ENCODE measurements at places on chromosomes 2 and 18.

GRCh38 chr2:52097071-52097470, 1065.1 kb upstream of the NRXN1 start:
- no peak for DNase-seq

GRCh38 chr2:54479424-54479823, 23.3 kb downstream of the SPTBN1 start:
- no peak for DNase-seq

- no peak for DNase-seq
These were observed 90.3 kb downstream of the AKAIN1 start for GRCh38 chr18:5106730-5107129.

GRCh38 chr2:128228894-128229293, 89.8 kb downstream of the HS6ST1 start:
- DNase-seq, result no peak

GRCh38 chr2:232541195-232541960, 1.9 kb downstream of the CHRNG start:
- DNase-seq, result no peak

GRCh38 chr2:9282128-9283112, 75.8 kb downstream of the ASAP2 start:
- no peak for DNase-seq

GRCh38 chr2:44605511-44605910, 243.8 kb downstream of the CAMKMT start:
- no peak for DNase-seq

GRCh38 chr2:111117598-111118480, 2.9 kb upstream of the BCL2L11 start:
- peak; percentile 23 for DNase-seq

- no peak for DNase-seq
These were observed 128.6 kb upstream of the ZSWIM2 start for GRCh38 chr2:186977433-186978045.

DNA sequence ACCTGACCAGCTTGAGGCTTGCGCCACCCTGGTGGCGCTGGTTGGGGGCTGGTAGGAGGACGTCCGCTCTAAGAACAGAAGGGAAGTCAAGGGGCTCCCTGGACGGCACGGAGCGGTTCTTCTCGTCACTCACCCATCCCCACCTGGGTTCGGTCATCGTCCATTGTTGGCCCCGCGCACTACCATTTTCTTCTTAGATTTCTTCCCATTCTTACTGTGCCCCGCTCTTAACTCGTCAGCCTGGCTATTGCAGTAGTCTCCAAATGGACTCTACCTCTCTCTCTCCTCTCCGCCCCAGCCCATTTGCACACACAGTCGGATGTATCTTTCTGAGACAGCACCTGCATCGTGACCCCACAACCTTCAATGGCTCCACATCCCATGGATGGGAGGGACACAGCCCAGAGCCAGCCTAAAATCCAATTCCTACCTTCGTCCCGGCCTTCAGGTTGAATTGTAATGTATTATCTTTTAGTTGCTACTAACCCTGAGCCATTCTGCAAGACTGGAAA, 814 bp upstream of the RAB1A start:
- no peak for DNase-seq

- DNase-seq, result no peak
These were observed 42.6 kb upstream of the CDCA7 start for GRCh38 chr2:173311844-173312606.

DNA sequence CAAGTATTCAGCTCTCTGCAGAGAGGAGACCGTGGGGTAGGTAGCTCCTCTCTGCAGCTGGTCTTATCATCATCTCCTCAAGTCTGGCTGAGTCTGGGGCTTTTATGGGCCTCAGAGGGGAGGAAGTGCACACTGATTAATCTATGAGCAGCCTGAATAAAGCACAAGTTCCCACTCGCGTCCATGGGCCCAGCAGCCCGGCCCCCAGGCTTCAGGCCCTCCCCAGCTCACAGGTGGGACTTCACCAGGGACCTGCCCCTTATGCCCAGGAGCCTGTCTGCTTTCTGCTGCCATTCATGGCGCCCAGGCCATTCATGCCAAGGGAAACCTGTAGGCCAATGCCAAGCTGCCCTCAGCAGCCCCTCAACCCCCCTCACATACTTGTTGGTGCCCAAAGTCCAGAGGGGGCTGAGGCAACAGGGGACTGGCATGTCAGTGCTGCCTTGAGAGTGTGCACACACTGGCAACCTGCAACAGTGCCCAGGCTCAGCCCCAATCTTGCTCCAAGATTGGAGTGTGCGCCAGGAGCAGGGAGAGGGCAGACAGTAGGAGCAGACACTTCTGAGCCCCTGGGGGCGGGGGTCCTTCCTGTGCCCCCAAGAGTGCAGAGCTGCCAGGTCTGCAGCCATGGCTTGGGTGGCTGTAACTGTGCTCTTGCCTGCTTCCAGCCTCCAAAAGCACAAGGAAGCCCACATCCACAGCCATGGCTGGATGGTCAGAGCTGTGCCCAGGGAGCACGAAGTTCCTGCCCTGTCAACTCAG, 375.6 kb upstream of the VWC2L start:
- DNase-seq, result no peak

DNA sequence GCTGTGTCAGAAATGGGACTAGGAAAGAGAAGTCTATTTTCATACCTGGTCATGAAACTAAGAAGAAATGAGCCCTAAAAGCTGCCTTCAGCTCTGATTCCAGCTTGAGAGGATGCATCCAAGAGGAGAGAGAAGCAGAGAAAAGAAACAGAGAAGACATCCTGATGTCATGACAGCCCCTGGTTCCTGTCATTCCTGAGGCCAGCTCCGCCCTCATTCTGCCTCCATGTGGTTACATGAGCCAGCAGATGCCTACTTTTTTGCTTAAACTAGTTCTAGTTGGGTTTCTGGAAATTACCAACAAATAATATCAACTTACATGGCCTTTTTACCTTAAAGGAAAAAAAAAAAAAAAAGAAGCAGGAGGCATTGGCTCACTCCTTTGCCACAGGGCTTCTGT, 14.1 kb upstream of the ACKR3 start:
- no peak for DNase-seq

GRCh38 chr2:215912299-215912842, 101.0 kb downstream of the MREG start:
- no peak for DNase-seq

GRCh38 chr2:63500398-63500797, 87.9 kb downstream of the WDPCP start:
- no peak for DNase-seq

DNA sequence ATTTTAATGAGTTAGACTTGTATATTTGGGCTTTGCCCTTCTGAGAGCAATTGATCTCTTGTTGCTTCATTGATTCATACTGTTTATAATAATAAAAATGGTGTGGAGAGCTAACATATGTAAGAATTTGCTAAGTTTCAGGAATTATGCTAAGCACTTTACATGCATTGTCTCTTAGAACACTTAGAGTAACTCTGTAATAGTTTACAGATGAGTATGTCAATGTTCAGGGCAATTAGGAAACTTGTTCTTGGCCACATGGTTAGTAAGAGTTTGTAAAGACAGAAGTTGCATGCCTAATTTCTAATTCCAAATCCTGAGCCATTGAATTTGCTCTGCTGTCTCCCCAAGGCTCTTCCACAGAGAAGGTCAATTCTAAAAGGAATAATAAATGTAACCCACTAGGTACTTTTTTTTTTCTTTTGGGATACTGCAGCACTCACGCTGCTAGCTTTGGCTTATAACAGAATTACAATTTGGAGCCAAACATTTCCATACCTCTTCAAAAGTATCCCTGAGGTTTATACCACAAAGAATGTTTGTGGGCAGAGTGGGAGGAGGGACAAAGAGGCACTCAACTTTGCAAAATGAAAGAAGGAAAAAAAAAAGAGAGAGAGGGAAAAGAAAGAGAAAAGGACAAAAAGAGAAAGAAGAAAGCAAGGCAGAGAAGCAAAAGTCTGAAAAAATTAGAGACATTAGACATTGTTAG, 232.4 kb downstream of the CALCRL start:
- DNase-seq, result no peak

DNA sequence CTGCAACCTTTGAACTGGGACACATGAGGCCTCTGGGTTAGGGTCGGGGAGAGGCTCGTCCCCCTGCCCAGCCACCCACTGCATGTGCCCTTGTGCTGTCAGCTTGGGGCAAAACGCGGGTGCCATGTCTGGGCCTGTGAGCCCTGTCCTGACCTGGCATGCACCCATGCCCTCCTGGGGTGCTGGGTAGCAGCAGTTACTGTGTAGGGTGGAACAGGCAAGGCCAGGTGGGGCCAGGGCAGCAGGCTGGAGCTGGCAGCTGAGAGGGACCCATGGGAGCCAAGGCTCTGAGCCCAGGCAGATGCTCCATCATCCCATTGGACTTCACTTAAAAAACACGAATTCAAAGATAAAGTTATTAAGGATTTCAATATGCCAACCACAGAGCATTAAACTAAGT, 133.8 kb upstream of the REV1 start:
- DNase-seq, result no peak

GRCh38 chr2:185012643-185013042, 414.3 kb downstream of the ZNF804A start:
- DNase-seq, result no peak

GRCh38 chr2:200968162-200968561, 4.7 kb upstream of the ORC2 start:
- DNase-seq, result no peak

DNA sequence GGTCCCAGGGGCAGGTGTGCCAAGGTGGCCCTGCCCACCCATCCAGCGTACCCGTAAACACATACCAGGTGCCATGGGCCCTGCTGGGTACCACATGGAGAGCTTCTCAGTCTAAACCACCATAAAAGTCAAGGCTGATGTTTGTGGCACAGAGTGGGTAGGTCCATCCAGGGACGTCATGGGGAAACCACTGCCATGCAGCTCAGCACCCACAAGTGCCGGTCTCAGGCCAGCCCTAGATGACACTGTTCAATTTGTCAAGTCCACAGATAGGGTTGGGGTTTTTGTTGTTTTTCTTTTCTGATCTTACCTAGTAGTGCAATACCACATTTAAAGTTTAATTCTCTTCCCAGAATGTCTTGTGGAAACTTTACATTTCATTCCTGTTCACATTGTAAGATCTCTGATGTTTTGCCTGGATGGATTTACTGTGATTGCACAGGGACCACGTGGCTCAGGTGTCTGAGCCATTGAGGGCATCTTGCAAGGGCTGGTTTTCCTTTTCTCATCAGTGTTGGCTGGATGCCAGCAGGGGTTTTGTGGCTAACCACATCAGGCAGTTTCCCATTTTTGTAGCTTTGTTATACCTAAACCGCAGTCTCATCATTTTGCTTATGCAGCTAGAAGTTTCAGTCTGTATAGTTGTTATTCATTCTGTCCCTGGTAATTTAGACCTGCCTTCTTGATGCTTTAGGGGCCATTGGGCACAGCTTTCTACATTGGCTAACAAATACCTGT, 64.7 kb downstream of the STK25 start:
- peak; percentile 13 for DNase-seq

DNA sequence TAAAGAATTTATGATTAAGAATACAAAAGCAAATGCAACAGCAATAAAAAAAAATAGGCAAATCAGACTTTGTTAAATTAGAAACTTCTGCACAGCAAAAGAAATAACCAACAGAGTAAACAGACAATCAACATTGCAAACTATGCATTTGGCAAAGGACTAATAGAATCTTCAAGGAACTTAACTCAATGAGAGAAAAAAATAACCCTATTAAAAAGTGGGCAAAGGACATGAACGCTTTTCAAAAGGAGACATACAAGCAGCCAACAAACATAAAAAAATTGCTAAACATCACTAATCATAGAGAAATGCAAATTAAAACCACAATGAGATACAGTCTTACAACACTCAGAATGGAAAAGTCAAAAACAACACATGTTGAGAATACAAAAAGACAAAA, 166.0 kb upstream of the DSEL start:
- no peak for DNase-seq

GRCh38 chr2:48072583-48072982, 166.3 kb upstream of the FBXO11 start:
- DNase-seq, result no peak

DNA sequence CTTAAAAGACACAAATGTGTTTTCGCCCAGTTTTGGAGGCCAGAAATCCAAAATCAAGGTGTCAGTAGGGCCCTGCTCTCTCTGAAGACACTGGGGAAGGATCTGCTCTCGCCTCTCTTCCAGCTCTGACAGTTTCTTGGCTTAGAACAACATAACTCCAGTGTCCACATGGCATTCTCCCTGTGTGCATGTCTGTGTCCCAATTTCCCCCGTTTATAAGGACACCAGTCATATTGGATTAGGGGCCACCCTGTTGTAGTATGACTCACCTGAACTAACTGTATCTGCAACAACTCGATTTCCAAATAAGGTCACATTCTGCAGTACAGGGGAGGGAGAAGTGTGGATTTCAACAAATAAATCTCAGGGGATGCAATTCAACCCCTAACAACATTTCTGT, 263.2 kb downstream of the SS18 start:
- no peak for DNase-seq

GRCh38 chr18:11002796-11003195, 146.6 kb downstream of the PIEZO2 start:
- no peak for DNase-seq

DNA sequence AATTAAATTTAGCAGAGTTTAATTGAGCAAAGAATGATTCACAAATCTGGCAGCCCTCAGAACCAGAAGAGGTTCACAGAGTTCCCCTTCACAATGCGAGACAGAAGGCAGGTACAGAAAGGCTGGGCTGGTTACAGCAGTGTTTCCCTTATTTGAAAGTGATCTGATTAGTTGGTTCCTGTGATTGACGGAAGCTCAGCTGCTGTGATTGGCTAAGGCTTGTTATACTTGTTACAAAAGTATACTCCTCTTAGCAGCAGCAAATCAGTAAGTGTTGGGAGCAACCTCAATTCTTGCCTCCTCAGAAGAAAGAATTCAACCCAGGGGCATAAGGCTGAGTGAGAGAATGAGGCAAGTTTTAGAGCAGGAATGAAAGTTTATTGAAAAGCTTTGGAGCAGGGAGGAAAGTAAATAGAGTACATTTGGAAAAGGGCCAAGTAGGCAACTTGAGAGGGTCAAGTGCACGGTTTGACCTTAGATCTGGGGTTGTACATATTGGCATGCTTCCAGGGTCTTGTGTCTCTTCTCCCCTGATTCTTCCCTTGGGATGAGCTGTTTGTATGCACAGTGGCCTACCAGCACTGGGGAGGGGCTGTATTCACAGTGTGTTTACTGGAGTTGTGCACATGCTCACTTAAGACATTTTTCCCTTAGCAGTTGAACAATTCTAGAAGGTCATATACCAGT, 431.8 kb upstream of the RAB12 start:
- no peak for DNase-seq

DNA sequence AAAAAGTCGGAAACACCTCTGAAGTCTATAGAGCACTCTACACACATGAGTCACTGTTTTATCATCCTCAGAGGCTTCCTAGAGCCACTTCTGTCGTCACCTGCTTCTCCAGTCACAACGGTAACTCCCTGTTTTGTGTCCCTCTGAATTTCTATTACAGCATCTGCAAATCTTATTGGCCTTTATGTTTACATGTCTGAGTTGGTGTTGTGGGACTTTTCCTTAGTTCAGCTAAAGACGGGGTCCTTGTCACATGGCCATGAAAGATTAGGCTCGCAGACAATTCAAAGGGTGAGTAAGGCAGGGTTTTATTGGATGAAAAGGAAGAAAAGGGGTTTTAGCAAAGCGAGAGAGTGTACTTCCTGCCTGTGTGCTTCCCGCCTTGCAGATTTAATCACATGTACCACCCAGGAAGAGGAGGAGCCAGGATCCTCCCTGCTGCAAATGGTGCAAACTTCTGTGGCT, 185.6 kb downstream of the LPIN1 start:
- no peak for DNase-seq

Measured in hematopoietic multipotent progenitor cell treated with erythropoietin and hydrocortisone succinate and interleukin-3 and kit ligand, for 15 days (in vitro differentiated cells).